ENCODE measurements at places on chromosomes 7 and 10.

GRCh38 chr10:74437822-74438221, 286.8 kb downstream of the ADK start:
- DNase-seq: no peak

DNA sequence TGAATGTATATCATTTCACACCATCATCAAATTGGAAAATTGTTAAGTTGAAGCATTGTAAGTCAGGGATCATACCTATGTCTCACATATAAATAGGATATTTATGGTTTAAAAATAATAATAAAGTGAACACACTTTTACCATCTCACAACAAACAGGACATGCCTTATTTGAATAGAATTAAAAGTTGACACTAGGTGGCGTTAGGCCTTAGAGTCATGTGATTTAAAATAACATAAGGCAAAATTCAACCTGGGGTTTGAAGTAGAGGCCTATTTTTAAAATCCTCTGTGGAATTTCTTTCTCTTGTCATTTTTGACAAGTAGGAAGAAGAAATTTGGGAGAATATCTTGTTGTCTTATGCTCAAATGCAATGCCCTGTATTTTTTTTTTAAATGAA, 184.7 kb upstream of the PCDH15 start:
- DNase-seq: no peak

- no peak for DNase-seq
These were observed 69.8 kb upstream of the DRGX start for GRCh38 chr10:49465736-49466135.

- DNase-seq: no peak
These were observed 488.2 kb upstream of the TPK1 start for GRCh38 chr7:145324081-145324480.

DNA sequence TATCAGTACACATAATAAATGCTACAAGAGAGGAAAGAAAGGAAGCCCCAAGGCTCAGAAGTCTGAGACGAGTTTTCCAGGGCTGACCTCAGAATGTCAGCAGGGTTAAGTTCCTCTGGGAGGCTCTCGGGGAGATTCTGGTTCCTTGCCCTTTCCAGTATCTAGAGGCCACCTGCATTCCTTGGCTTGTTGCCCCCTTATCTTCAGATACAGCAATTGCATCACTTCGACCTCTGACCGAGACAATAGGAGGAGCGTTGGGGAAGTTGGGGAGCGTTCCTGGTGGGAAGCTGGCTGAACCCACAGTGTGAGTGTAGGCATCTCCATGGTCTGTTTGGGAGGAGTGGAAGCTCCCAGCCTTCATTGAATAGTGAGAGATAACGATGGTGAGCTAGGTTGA, 72.0 kb upstream of the MTPN start:
- DNase-seq: no peak

DNA sequence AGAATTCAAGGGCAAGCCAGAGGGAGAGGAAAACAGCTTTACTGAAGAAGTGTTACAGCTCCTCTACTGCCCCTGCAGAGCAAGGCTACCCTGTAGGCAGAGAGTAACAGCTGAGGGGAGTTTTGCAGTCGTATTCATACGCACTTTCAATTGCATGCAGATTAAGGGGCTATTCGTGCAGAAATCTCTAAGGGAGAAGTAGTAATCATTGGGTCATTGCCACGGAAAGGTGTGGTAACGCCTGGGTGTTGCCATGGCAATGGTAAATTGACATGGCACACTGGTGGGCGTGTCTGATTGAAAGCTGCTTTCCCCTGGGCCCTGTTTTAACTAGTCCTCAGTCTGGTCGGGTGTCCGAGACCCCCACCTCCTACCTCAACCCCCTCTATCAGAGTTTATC, 227.2 kb downstream of the NSUN6 start:
- DNase-seq: no peak

DNA sequence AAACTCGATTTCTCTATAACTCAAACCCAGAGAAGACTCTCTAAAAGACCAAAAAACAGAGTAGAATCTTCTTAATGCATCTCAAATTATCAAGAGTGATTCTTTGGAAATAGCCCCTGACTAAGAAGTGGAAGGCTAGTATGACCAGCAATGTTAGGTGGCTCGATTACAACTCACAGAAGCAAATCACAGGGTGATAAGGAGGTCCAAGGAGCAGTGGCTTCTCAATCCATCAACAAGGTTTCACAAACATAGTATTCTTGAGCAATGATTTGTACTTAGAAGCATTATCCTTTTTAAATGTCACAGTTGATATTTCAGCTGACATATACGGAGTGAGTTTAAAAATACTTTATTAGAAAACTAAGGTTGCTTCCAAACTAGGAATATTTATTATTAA, 127.7 kb downstream of the CNOT4 start:
- DNase-seq: no peak

DNA sequence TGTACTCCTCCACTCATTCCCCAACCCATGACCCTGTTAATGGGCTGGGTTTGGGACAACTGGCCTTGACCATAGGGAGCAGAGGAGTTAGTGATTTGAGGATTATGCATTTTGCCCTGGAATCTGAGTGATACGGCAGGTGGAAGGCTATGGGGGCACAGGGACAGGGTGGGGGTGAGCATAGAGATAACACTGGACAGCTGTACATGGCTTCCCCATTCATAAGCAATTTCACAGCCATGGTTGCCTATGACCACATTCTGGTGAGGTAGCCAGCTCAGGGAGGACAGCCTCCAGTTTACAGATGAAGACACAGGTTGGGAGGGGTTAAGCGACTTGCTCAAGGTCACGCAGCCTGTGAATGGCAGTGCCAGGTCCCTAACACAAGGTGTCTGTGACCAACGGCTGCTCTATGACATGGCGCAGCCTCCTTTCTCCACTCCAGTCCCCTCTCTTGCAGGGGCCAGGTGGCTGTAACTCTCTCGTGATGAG, 319.5 kb downstream of the PLXNA4 start:
- no peak for DNase-seq

DNA sequence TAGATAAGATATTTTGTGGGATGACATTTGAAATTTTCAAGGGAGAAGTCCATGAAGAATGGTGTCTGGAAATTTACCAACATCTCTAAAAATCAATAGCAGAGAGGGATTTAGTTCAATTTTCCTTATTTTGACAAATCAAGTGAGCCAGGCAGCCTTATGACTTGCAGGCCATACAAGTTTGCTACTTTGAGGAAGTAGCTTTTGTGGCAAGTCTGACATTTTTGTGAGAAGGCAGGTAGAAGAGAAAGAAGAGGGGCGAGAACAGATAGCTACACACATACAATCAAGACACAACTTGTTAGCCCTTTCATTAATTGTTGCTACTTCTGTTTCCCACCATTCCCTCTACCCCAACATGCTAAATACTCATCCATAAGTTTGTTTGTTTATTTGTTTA, 74.5 kb upstream of the OIT3 start:
- DNase-seq: no peak

DNA sequence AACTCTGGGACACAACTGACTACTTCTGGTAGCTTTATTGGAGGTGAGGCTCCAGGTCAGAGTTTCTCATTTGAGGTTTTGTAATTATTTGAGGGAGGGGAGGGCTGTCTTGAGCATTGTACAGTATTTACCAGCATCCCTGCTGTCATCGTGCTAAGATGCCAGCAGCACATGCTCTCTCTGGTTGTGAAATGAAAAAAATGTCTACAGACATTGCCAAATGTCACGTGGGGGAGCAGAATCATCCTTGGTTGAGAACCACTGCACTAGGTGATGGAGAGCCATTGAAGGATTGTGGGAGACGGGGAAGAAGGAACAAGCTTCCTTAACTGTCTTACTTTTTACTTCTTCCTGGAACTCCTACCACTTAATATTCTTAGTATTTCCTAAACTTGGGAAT, 5.0 kb downstream of the SEPTIN7 start:
- no peak for DNase-seq

- DNase-seq: no peak
These were observed 143.8 kb upstream of the ADCY1 start for GRCh38 chr7:45430397-45430796.

DNA sequence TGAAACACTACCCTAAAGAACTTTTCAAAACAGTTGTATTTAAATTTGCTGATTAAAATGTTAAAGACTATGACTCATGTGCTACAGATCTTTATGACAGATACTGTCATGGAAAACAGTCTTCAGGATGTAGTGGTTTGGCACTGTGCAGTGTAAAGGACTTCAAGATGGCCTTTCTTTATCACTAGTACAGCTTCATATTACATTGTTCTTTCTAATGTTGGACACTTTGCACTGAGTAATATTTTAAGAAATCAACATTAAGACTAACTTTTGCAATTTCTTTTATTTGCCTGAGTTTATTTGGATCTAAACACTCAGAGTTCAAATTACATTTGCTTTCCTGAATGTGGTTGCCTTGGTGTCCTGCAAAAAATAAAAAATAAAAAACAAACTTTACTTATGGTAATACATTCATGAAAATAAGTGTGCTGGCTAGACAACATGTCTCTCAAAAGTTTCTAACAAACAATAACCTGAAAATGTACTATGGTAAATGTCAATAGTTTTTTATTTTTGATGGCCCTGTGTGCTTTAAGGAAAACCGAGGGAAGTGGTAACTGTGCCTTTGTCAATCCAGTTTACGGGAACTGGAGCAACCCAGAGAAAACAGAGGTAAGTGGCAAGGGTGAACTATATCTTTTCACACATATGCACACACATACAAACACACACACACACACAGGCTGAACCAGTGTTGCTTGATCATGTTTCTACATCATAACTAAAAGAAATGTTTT, 85.9 kb upstream of the PLXDC2 start:
- DNase-seq: no peak

- no peak for DNase-seq
These were observed 39.1 kb upstream of the GNAI1 start for GRCh38 chr7:80095545-80095944.

DNA sequence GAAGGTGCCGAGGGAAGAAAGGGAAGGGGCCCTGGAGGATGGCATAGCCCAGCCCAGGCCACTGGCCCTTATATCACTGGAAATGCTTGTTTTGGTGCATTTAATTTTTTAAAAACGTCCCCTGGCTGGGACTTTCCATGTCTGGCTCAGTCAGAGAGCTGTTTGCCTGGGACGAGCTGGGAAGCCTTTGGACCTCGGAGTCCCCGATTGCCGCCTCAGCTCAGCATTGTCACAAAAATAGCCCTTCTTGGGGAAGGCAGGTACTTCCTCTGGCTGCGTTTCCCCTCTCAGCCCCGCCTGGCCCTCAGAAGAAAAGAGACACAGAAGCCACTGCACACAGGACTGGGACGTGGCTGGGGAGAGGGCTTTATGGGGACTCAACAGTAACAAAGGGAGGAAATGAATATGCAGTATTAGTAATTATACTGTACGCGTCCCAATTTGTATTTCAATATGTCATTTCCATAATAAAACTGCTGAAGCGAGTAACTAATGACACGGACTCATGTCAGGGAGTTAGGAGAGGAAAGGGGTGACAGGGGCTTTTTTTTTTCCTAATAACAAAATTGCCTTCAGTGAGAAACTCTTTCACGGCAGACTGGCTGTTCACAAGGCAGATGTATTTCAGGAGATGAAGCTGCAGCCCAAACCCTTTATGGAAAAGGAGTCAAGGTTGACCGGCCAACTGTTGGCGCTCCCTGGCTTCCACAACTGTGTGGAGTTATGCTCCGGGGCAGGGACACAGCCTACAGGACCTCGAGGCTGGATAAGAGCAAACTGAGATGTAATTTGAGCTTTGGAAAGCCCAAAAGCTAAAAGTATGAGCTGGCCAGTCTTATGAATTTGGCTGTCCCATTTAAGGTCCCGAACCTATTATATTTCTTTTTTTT, 31.0 kb upstream of the MXI1 start:
- DNase-seq: no peak

DNA sequence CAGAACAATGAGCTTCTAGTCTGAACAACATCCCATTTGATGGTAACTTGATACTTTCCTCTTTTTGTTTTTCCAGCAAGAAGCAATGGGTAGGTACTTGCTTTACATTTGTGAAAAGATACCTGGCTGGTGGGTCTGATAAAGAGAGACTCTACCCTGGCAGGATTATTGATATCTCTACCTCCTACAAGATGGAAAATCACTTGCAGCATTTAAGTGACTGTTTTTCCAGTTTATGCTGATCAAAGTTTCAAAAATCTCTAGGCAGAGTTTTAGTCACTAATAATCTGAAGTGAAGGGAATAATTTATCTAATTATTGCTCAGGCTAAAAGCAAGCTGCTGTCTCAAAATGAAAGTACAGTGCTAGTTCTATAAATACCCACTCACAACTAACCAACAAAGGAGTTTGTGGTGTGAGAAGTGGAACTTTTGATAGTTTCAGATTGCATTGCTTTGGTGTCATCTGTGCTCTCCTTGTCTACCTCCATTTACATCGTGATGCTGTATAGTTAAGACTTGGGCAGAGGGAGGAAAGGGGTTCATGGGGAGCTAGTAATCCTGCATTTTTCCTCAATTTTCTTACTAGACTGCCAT, 86.0 kb upstream of the ANKRD1 start:
- DNase-seq: no peak

GRCh38 chr10:108582387-108582786, 1340.9 kb downstream of the XPNPEP1 start:
- no peak for DNase-seq

GRCh38 chr7:65907501-65908198, 34.8 kb downstream of the VKORC1L1 start:
- no peak for DNase-seq

GRCh38 chr10:28644647-28645046, 32.7 kb upstream of the BAMBI start:
- DNase-seq: no peak

DNA sequence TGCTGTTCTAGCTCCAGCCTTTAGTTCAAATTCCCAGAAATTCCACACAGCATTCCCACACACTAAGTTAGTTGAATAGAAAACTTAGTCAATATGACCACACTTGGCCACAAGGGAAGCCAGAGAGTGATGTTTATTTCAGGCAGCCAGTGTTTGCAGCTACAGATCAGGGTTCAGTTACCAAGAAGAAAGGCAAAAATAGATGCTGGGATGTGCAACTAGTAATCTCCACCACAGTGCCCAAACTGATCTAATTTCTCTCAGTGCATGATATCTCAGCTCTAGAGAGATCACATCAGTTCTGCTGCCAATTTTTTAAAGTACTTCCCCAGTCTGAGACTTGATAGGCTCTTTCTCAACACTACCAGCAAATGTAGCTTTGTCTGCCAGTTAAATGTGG, 17.6 kb downstream of the SLF2 start:
- no peak for DNase-seq

GRCh38 chr10:133025558-133026090, 62.1 kb upstream of the ADGRA1 start:
- DNase-seq: no peak

- no peak for DNase-seq
These were observed 424.4 kb upstream of the AUTS2 start for GRCh38 chr7:69173846-69174245.

DNA sequence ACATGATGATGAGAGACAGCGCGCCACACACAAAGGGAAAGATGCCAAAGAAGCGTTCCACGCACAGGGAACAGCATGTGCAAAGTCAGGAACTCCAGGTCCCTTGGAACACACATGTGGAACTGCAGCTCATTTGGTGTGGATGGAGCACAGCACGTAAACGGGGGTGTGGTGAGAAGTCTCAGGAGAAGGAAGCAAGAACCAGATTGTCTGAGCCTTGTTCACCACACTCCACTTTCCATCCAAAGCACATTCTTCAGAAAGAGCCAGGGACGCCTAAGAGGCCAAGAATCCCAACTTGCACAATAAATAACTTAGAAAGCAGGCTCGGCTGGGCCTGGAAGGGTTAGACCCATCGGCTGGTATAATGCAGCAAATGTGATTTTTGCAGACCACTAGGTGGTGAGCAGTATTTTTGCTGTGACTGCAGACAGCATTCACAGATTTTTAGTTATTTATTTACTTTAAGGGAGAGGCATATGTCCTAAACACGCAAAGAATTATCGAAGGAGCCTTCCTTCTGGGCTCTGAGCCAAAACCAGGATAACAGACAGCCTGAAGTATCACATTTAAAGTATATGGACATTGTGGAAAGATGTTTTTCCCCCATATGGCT, 27.9 kb upstream of the ASCC1 start:
- DNase-seq: no peak
